ENCODE measurements at places on chromosomes 7 and 10.

- DNase-seq, result no peak
These were observed 74.6 kb upstream of the ATP6V0A4 start for GRCh38 chr7:138872576-138872975.

- no peak for DNase-seq
These were observed 507.1 kb upstream of the ADARB2 start for GRCh38 chr10:2244471-2244870.

GRCh38 chr7:64884085-64884912 is 18.8 kb upstream of the ZNF273 start:
- DNase-seq, result no peak

- no peak for DNase-seq
These were observed 110.8 kb upstream of the GALNT17 start for GRCh38 chr7:71021131-71021530.

DNA sequence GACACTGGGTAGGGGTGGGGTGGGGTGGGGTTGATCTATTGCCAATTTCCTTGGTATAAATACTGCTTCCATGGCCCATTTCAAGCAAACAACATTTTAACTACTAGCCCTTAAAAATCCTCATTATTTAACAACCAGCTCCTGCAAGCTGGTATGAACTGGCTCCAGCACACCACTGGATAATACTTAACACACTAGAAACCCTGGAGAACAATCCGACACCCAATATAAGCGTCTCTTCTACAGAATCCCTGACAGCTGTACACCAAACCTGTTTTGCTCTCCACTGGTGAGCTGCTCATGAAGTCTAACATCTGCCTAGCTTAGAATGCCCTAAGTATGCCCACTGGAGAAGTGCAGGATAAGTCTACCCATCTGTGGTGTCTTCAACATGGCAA is 116.8 kb downstream of the HIPK2 start:
- no peak for DNase-seq

GRCh38 chr10:52314822-52315552 is 906 bp downstream of the DKK1 start:
- no peak for DNase-seq

DNA sequence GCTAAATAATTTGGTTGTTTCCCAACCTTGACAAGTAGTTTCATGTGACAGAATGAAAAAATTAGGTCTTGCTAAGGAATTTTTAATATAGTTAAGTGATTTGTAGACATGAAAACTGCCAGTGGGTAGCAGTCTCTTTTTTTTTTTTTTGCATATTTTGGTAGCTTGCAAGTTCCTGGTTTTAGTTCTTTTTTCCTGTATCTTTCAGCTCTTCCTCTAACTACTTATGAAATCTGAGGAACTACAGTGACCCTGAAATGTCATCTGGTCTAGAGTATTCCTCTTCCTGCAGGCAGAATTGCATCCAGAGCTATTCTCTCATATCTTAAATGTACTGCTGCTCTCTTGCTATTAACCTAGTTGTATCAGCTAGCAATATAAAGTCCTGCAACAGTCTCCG is 160.4 kb downstream of the HDAC9 start:
- DNase-seq, result no peak

- no peak for DNase-seq
These were observed 48.1 kb downstream of the SORBS1 start for GRCh38 chr10:95513008-95513589.

GRCh38 chr7:129169171-129169671 is 19.2 kb upstream of the SMO start:
- peak; percentile 9 for DNase-seq

DNA sequence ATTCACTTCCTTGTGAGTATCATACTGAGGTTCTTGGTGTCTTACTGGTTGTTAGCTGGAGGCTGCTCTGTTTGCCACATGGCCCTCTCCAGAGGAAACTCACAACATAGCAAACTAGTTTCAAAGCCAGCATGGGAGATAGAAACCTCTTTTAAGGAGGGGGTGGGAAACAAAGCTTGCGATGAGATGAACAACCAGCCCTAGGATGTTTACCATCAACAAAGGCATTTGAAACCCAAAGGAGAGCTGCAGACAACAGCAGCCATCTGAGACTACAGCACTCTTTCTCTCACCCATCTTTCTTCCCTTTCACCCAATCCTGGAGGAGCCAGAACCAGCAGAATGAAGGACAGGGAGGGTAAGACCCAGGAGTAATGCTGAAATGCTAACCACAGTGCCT is 182.1 kb downstream of the NEBL start:
- no peak for DNase-seq

DNA sequence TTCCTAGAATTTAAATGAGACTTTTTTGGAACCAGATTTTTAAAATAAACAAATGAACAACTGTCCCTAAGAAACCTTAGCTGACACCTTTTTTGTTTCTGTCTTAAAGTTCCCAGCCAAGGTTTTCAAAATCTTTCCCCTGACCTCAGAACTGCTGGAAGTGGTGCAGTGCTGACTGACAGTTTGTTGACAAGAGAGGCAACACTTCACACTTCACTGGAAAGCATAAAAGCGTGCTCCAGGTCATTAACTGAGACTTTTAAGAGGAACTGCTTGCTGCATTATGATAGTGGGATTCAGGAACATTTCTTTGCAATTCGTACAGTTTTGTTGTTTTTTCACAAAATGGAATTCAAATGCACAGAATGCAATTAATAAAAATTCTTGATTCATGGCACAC is 36.2 kb downstream of the SYPL1 start:
- no peak for DNase-seq

DNA sequence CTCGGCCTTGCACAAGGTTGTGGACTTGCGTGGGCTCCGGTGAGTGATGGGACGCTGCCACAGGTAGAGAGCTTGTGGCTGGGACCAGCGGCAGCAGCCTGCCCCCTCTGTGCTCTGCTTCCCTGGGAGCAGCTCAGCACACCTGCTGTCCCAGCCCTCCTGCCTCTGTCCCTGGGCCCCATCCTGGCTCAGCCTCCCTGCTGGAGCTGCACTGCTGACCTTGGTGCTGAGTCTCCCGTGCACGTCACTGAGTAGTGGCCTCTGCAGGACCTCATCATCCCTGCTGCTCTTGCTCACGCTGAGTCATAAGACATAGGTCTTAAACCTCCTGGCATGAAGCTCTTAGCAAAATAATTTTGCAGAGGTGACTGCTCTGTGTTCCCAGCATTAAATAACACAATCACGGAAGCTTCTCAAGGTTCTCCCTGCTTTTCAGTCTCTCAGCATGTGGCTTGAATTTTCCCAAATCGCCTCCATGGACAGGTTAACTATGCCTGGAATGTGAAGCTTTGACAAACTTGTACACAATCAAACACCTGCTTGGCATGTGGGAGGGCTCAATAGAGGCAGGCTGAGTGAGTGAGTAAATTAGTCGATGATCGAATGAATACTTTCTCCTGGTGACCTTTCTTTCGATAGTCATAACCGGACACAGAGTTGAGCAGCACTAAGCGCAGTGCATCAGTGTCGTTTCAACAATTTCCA is 63.8 kb upstream of the NPS start:
- DNase-seq, result no peak

GRCh38 chr10:115659616-115660015 is 566.5 kb downstream of the ATRNL1 start:
- DNase-seq, result no peak

- no peak for DNase-seq
These were observed 187.9 kb downstream of the PLXDC2 start for GRCh38 chr10:20004087-20004523.

DNA sequence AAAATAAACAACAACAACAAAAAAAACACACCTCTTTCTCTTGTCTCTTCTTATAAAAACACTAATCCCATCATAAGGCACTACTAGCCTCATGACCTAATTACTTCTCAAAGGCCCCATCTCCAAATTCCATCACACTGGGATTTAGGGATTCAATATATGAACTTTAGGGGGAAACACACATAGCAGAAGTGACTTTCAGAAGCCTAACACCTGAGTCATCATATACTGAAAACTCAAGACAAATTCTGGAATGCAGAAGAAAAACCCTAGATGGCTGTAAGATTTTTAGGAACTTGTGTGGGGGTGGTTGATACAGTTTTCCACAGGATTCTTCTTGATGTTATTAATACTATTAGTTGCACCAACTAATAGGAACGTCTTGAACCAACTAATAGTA is 33.7 kb upstream of the CSTF2T start:
- DNase-seq, result no peak

DNA sequence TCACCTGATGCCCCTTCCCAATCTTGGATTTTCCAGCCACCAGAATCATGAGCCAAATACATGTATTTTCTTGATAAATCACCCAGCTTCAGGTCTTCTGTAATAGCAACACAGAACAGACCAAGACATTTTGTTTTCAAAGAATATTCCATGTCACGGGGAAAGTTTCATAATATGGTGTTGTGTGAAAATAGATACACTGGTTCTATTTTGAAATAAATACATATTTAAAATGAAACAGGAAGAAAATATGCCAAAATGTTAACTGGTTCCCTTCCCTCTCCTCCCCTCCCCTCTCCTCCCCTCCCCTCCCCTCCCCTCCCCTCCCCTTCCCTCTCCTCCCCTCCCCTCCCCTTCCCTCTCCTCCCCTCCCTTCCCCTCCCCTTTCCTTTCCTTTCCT is 30.3 kb upstream of the CAMK1D start:
- no peak for DNase-seq

DNA sequence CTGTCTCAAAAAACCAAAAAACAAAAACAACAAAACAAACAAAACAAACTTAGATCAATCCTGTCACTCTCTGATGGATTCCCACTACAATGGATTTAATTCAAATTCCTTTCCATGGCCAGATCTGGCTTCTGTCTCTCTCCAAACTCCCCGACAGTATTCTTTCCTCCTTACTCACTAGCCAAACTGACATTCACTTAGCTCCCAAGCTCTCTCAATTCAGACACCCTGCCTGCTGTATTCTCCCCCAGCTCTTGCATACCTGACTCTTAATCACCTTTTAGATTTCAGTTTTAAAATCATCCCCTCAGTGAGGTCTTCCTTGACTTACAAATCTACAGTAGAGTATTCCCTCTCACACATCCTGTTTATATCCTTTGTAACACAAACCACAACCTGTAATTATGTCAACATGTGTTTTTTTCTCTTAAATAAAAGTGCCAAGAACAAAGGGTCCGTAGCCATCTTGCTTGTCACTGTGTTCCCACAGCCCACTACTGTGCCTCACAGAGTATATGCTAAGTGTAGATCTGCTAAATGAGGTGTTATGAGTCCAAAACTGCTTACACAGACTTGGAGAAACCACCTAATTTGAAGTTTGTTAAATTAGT is 14.4 kb downstream of the HERPUD2 start:
- DNase-seq, result no peak

DNA sequence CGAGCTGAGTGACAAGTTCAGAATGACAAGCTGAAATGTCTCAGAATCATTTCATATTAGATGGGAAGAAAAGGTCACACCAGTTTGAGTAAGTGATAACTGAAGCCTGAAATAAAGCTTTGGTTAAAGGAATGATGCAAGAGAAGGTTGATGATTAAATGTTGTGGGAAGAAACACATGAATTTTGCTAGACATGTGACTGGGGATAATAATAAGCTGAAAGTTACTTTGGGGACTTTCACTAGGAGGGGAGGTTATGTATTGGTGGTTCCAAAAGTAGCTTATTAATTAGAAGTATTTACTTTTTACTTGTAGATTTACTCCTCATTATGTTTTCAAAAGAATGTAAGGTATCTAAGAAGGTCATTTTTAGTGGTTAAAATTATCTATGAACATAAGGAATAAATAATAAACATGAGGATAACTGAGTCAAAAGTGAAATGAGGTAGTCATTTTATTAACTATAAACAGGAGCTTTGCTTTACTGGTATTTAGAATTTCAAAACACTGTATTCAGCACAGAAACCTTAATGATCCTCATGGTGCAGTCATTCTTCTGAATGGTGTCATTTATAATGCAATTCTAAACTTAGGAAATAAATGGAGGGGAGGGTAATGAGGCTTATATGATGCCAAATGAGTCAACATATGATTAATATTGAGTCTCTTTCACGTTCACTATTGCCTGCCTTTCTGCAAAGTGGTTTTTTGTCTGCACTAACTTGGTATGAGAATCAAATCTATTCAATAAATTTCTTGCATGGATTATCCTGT is 63.7 kb downstream of the PRKG1 start:
- DNase-seq, result no peak

GRCh38 chr7:2018569-2019460 is 213.9 kb downstream of the MAD1L1 start:
- DNase-seq, result no peak

GRCh38 chr7:133727476-133728214 is 399.5 kb upstream of the LRGUK start:
- DNase-seq, result no peak

DNA sequence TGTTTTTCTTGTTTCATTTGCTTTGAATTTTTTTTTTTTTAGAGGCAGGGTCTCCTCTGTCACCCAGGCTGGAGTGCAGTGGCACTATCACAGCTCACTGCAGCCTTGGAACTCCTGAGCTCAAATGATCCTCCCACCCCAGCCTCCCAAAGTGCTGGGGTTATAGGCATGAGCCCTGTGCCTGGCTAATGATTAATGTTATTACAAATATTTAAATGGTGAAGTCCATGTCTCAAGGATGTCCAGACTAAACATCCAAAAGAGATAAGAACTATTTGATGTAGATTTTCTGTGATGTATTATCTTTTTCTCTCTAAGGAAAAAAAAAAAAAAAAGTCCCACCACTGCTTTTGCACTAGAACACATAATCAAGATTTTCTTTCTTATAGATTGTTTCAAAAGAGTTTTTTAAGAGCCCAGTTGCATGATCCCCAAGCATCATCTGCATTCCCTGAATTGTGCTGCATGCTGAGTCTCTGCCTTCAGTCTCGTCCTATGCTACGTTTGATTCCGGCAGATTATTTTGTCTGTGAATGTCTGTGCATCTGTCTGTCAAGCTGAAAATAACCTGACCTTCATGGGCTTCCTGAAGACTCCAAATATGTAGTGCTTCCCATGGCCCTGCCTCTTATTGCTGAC is 33.4 kb downstream of the MACROH2A2 start:
- no peak for DNase-seq

GRCh38 chr10:14124941-14125340 is 205.8 kb downstream of the FRMD4A start:
- DNase-seq, result no peak

GRCh38 chr10:1657479-1657878 is 79.8 kb downstream of the ADARB2 start:
- DNase-seq, result no peak

GRCh38 chr10:125160856-125161706 is 718 bp upstream of the CTBP2 start:
- DNase-seq, result no peak

- DNase-seq, result no peak
These were observed 30.9 kb upstream of the CREB5 start for GRCh38 chr7:28381466-28381865.

- DNase-seq, result no peak
These were observed 303.5 kb downstream of the SFMBT2 start for GRCh38 chr10:7107285-7107684.

GRCh38 chr10:49139846-49140195 is 6.0 kb upstream of the FAM170B start:
- DNase-seq, result no peak

DNA sequence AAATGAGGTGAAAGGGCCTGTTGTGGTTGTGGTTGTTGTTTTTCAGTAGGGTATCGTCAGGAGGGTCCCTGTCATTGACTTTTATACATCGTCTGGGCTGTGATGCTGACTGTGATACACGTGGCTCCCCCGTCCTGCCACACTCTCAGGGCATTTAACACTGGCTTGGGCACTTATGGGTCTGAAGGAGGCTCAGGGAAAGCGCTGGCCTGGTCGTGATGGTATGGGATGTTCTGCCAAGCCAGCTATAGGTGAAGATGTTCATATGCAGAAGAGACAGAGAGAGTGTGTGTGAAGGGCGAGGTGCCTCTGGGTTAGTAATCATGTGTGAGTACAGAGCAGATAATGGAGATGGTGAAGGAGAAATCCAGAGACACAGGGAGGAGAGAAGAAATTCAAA is 158.5 kb downstream of the PRPF18 start:
- DNase-seq, result no peak

Data from effector CD4-positive, alpha-beta T cell (primary cell).